Temporal lobe (tissue), 4 donors: ENCODE measurements at places on chromosomes 6 and 20. TPM values are rescaled to one million over a fixed set of nuclear protein-coding genes. Genes with fewer than 3 reads are reported as not detected.

The GJA10 gene
- not detected for total RNA-seq

The E2F1 gene
- total RNA-seq = 2.0 TPM

The OXT gene
- not detected for total RNA-seq

The CALHM4 gene
- not detected for total RNA-seq

The KCNK16 gene
- not detected for total RNA-seq

The TMEM217 gene
- 0.49 TPM for total RNA-seq

The CCR6 gene
- total RNA-seq = not detected

The FAM162B gene
- 1.2 TPM for total RNA-seq

The OR2H1 gene
- total RNA-seq = not detected
